ENCODE measurements at places on chromosomes 3 and 15. TPM values are rescaled to one million over a fixed set of nuclear protein-coding genes. Genes with fewer than 3 reads are reported as not detected.

The LDHAL6B gene
- not detected for total RNA-seq

The RAB6B gene
- total RNA-seq, result 12.0 TPM

The APOD gene
- 924 TPM for total RNA-seq

The CFAP161 gene
- 2.8 TPM for total RNA-seq

The CAMK1 gene
- total RNA-seq, result 19.1 TPM

The LRRC2 gene
- 1.0 TPM for total RNA-seq

The TFDP2 gene
- 73.9 TPM for total RNA-seq

The CYP1A1 gene
- total RNA-seq, result not detected

The RASGRF1 gene
- total RNA-seq, result 1.8 TPM

The SCAANT1 gene
- total RNA-seq, result not detected

The NRG4 gene
- total RNA-seq, result not detected

The EPHA3 gene
- total RNA-seq, result 63.0 TPM

The GOLGA6A gene
- not detected for total RNA-seq

The RPP25 gene
- 7.5 TPM for total RNA-seq

- no peak for DNase-seq
Observed at GRCh38 chr3:167851171-167851570, 115.7 kb downstream of the SERPINI1 start.

DNA sequence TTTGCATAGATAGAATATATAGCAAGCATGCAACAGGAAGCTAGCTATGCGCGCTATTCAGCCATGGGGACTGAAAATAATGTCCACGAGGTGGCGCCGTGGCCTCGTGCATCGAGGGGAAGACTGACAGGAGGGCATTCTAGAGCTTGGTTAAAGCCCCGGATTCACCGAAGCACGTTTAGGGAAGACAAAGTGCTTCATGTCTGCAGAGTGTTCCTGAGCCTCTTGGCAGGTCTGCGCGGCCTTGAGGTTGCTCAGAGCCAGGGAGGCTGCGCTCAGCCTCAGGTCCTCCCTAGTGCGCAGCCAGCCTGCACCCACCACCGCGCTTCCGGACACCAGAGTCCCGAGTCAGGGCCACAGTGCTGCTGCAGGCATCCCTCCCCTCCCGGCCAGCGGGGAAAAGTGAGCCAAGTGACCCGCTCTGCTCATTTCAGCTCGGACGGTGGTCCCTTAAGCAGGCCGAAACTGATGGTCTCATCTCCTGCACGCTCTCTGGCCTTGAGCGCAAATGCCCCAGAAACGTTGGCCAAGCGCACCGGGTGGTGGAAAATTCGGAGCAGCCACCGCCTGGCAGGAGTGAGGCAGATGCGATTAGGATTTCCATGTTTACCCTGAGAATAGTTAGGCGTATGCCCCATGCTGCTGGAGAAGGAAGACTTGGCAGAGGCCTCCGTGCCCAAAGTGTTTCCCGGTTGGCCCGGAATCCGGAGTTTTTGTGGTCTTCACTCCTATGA, 24.8 kb downstream of the GABRA5 start:
- DNase-seq, result no peak

- no peak for DNase-seq
Observed at GRCh38 chr3:171644681-171645080, 165.6 kb downstream of the PLD1 start.

GRCh38 chr15:42499858-42500609, 4.6 kb downstream of the SNAP23 start:
- DNase-seq, result no peak

- DNase-seq, result no peak
Observed at GRCh38 chr15:100276506-100276905, 65.3 kb downstream of the ADAMTS17 start.

DNA sequence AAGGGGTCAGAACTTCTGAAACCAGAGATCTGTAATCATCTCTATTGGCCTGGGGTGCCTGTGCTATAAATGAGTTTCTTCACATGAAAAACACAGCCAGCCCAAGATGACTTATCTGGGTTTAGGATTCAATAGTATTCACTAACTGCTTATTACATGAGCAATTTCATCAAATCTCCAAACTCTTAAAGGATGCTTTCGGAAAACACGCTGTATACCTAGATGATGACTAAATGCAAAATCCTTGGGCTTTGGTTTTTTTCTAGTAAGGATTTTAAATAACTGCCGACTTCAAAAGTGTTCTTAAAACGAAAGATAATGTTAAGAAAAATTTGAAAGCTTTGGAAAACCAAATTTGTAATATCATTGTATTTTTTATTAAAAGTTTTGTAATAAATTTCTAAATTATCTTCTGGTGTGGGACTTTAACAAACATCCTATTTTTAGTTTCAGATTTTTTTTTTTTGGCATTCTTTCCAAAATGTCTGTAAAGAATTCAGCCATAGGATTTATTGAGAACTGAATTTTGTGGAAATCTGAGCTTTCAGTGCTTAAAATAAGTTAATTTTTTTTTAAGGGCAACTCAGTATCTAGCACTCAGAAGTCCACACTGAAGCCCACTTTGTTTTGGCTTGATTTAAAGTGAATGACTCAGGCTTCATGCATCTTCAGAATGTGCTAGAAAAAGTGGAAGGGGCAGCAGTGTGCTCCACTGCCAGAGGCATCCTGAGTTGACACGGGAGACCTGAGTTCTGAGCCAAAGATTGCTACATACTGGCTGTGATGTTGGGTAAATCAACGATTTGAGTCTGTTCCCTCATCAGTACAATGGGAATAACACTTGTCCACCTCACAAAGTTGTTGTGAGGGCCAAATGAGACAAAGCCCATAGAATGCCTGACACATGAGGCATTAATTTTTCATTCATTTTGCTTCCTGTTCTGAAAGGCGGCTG, 18.7 kb downstream of the TMEM43 start:
- peak; percentile 79 for DNase-seq

GRCh38 chr15:101315736-101316135, 20.7 kb upstream of the SNRPA1 start:
- no peak for DNase-seq

- DNase-seq, result no peak
Observed at GRCh38 chr3:28240441-28240840, 978 bp upstream of the CMC1 start.

- DNase-seq, result no peak
Observed at GRCh38 chr3:19816631-19817030, 117.4 kb downstream of the EFHB start.

DNA sequence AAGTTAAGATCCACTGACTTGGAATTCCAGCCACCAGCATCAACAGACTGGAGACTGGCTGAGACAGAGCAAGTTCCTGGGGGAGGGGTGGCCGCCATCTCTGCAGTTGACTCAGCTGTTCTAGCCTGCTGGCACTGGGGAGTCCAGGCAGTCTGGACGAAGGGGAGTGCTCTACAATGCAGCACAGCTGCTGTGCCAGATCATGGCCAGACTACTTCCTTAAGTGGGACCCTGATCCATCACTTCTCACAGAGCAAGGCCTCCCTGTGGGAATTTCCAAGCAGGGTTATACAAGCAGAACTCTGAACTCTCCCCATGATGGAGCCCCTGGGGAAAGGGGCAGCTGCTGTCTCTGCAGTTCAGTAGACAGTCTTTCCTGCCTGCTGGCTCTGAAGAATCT, 35.2 kb downstream of the PYGO1 start:
- no peak for DNase-seq

GRCh38 chr3:186057594-186057993, 51.3 kb downstream of the ETV5 start:
- DNase-seq, result no peak

DNA sequence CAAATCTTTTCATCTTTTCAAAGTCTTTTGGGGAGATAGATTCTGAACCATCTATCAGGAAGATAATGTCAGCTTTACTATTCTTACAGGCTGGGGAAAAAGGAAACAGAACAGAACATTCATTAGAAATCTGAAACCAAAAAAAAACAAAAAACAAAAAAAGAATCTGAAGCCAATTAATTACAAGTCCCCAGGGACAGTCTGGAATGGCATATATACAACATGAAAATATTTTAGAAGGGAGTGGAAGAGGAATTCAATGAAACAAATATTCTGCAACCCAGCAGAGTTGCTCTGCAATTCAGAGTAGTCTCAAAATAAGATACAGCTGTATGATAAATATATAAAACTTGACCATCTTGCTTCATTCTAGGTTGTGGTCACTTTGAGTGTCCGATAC, 41.7 kb upstream of the CAPN7 start:
- no peak for DNase-seq

- no peak for DNase-seq
Observed at GRCh38 chr15:74384881-74385643, 17.6 kb upstream of the CYP11A1 start.

GRCh38 chr3:63400246-63400860, 122.2 kb downstream of the SYNPR start:
- no peak for DNase-seq

DNA sequence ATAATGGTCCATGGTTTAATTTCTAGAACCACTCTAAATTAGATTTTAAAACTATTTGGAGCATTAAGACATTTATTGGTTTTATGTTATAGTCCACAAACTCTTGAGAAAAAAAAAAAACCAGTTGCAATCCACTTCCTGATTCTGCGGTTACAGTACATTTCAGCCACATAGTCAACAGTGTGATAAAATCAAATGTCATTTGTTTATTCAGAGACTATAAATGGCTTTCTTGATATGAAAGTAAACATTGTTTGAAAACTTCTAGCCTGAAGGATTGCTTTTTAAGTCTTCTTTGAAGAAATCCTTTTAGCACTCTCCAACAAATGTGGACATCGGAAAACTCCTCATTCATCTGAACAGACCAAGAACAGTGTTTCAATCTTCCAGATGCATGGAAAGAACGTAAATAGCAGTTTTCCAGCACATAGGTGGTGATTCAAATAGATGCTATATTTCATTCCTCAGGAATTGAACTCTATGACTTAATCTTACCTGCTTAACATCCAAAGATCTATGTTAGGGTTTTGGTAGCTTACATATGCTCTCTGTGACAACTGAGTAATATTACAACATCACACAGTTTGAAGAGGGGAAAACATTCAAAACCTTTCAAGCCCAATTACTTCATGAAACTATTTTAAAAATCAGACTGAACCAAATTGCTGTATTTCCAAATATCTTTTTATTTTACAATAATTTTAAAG, 87.8 kb upstream of the UBE2E2 start:
- no peak for DNase-seq

DNA sequence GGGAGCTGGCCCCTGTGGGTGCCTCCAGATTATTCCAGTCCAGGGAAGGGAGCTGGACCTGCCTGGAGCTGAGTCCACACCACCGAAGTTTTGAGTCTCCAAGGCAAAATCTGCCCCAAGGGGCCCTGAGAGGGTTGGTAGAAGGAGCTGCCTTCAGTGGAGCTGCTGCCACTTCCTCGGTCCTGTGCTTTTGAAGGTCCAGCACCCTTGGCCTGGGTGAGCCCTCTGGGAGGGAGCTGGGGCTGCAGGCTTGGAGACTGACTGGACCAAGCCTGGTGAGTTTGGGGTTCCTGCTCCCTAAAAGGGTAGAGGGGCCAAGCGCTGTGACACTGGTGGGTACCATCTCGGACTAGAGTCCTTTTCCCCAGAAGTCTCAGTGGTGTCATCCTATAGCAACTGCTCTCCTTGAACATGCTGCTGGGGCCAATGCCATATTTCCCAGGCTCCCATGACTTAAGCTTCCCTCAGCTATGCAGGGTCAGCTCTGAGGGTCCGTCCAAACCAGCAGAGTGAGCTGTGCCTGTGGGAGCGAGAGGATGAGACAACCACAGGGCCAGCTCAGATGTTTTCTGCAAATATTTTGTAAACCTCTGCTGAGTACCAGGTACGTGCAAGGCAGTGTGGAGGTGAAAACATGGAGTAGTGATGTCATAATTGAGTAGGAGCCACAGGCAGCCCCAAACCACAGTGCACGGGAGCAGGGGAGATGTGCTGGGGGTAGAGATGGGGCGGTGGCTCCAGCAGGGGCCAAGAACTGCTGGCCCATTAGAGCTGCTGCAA, 96.0 kb downstream of the ABHD5 start:
- no peak for DNase-seq

DNA sequence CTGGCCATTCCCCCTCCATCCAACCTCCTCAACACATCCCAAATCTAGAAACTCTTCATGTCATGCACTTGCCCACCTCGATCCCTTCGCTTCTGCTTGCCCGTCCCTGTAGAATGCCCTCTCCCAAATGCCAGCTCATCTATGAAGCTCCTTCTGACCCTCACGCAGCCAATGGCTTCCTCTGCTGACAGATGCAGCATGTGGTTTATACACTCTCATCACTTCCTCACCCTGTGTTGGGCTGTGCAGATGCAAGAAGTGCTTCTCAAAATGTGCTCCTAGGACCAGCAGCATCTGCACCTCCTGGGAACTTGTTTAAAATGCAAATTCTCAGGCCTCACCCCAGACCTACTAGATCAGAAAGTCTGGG, 51.7 kb downstream of the SEMA5B start:
- DNase-seq, result no peak

DNA sequence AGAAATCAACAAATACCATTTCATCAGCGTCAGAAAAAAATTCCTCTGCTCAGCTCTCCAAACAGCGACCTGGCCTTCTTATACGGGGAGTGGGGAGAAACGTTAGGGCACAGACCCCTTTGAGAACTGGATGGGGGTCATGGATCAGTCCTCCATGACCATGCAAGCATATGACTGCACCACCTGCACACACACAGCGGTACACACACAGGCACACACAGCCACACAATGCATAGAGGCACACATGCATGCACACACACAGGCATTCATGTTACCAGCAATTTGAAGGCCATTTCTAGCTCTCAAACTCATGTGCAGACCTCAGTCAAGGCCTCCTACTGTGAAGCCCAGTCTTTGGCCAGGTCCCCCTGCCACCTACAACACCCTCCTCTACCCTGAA, 50.2 kb downstream of the SLC41A3 start:
- no peak for DNase-seq

DNA sequence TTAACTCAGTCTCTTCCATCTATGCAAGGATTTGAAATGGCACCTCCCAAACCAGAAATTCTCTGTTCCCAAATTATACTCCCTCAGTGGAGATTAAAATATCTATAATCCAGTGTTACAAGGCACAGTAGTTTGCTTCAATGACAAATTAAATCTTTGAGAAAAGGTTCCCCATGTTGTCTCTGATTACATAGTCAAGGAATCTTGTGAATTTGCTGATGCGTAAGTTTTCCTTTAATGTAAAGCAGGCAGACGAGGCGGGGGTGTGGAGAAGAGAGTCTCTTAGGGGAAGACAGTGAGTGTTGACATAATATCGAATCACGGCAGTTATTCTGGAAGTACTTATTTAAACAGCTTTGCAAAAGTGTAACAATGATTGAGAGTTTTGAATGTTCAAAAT, 236.4 kb upstream of the RARB start:
- no peak for DNase-seq

- no peak for DNase-seq
Observed at GRCh38 chr15:52789601-52790168, 451 bp downstream of the ONECUT1 start.

DNA sequence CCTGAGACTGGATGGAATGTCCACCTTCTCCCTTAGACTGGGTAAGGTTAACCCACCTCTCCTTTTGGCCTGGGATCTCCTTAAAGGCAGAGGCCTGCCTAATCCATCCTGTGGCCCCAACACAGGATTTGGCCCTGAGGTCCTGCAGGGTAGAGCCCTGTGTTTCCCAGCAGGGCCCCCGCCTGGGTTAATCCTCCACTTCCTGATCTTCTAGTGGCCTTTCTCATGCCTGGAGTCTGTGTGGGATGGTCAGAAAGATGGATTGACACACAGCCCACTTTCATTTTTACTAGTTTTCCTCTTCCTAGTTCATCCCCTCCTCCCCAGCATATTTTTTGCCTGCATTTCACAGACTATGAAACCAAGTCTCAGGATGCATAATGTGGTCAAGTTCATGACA, 48.9 kb upstream of the SLC6A6 start:
- DNase-seq, result no peak

Measured in uterus (tissue), 4 donors.